ENCODE measurements at places on chromosomes 12 and 14. TPM values are rescaled to one million over a fixed set of nuclear protein-coding genes. Genes with fewer than 3 reads are reported as not detected.

GRCh38 chr14:100079726-100080005 is 14.4 kb downstream of the EVL start:
- no peak for DNase-seq

GRCh38 chr14:73870525-73871235 is 16.0 kb upstream of the ZNF410 start:
- DNase-seq: no peak

DNA sequence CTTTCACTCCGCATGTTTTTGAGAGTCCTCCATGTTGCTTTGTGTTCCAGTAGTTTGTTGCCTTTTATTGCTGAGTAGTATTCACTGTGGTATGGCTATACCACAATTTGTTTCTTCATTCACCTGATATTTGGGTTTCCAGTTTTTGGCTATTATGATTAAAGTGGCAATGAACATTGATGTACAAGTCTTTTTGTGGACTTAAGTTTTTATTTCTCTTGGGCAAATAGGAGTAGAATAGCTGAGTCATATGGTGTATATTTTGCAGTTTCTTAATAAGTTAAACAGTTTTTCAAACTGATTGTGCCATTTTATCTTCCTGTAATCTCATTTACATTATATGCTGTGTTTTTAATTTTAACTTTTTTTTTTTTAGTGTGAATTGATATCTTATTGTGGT is 16.2 kb downstream of the ADIPOR2 start:
- no peak for DNase-seq

Gene ASPG
- polyA plus RNA-seq: 2.1 TPM

DNA sequence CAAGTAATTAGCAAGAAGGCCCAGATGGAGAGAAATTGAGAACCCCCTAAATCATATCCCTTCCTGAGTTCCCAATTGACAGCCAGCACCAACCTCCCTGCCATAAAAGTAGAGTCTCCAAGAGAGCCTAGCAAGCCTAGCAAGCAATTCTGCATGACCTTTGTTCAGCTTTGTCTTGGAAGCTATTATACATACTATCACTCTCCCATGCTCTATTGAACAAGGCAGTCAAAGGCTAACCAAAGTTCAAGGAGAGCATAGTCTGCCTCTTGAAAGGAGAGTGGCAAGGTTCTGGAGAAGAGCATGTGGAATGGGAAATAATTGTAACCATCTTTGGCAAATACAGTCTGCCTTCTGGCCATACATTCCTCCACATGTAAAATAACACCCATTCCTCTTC is 7.8 kb downstream of the ACOT4 start:
- no peak for DNase-seq

- no peak for DNase-seq
These were observed 69.2 kb upstream of the MED13L start for GRCh38 chr12:116346741-116347140.

GRCh38 chr12:28787151-28787550 is 361.9 kb upstream of the FAR2 start:
- DNase-seq: no peak

DNA sequence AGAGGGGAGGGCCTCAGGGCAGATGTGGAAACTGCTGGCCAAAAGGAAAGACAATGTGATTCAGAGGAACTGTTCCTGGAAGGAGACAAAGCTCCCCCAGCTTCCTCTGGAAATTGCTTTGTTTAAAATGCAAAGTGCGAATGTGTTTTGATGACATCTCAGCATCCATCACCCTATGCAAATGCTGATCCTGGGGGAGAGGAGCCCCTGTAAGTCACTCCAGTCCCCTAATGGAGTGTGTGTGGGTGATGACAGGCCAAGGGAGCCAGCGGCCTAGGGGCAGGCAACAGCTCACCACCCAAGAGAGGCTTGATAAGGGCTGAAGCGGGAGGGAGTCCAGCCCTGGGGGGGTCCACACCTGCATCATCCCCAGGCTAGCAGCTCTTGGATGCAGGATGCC is 134.2 kb downstream of the ESRRB start:
- DNase-seq: no peak

GRCh38 chr12:131372706-131373195 is 338.1 kb upstream of the SFSWAP start:
- DNase-seq: no peak

GRCh38 chr12:43789941-43790340 is 16.2 kb downstream of the TWF1 start:
- peak; percentile 28 for DNase-seq

GRCh38 chr12:113796852-113797534 is 169.1 kb downstream of the RBM19 start:
- DNase-seq: no peak

GRCh38 chr12:67677166-67677565 is 28.6 kb downstream of the DYRK2 start:
- DNase-seq: no peak

- no peak for DNase-seq
These were observed 440.4 kb upstream of the DCN start for GRCh38 chr12:91622981-91623380.

- no peak for DNase-seq
These were observed 29.9 kb upstream of the PTPRR start for GRCh38 chr12:70950451-70950850.

DNA sequence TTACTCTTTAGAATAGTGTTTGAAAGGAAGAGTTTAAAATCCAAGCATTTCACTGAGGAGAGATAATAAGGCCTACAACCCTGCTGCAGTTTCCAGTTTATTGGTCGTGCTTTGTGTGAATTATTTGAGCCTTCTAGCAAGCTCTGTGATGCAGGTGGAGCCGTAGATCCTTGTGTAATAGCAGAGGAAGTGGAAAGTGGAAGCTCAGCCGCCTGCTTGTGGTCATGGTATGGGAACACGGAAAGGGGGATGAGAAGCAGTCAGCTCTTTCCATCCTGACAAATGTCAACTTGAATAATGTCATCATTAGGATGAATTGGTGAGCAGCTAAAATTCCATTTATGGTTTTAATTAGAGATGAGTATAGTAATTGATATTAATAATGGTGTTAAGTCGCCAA is 29.1 kb downstream of the SYNE2 start:
- DNase-seq: no peak

Gene BHLHE41
- 3.7 TPM for polyA plus RNA-seq

- DNase-seq: no peak
These were observed 324.3 kb downstream of the CACNA1C start for GRCh38 chr12:2376908-2377657.

DNA sequence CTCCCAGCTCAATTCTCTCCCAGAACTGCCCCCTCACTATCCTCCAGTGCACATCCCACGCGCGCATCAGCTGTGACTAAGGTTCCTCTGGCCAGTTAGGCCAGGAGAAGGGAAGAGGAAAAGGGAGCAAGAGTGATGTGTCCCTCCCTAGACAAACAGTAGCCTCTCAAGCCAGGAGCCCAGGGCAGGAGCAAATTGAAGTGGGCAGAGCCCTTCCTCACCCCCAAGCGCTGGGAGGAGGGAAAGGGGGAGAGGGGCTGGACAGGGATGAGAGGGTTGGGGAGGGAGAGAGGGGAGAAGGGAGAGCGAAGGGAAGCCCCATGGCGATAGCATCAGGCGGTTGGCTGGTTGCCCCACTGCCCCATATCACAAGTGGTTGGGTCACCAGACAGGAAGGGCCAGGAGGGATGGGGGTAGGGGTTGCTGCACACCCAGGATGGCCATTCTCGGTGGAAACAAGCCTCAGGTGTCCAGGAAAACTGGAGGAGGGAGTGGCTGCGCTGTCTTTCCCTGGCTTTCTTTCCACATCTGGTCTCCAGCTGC is 1.1 kb downstream of the CD63 start:
- no peak for DNase-seq

DNA sequence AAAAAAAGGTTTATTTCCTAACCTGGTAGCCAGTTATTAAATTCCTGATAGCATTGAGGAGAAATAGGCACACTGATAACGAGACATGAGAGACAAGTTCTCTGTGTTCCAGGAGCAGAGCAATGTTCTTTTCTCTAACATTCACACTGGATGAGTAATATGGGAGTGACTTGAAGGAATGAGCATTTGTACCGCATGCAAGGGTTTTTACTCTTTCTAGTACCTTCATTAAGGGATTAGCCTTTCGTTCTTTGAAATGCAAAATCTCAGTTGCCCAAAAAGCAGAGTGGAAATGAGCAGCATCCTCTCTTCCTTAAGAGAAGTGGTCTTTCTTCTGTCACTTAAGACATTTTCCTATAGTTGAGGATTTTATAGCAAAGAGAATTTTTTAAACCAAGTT is 54.7 kb downstream of the FGD4 start:
- DNase-seq: no peak

GRCh38 chr12:130049666-130050065 is 112.6 kb upstream of the FZD10 start:
- DNase-seq: no peak

DNA sequence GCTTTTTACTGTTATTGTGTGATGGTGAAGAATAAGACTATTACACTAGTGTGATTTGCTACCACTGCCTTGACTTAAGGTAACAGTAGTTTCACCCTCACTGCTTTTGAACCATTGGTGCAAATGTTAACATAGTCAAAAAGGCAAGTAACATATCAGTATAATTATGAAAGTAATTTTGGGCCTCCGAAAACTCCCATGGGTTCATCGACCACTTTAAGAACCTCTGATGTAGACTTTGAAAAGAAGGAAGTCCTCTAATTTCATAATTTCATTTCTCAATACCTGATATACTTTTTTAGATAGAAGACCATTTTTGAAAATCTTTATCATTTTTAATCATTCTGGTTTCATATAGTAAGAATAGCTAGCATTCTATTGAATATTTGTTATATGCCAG is 57.7 kb downstream of the ETNK1 start:
- no peak for DNase-seq

DNA sequence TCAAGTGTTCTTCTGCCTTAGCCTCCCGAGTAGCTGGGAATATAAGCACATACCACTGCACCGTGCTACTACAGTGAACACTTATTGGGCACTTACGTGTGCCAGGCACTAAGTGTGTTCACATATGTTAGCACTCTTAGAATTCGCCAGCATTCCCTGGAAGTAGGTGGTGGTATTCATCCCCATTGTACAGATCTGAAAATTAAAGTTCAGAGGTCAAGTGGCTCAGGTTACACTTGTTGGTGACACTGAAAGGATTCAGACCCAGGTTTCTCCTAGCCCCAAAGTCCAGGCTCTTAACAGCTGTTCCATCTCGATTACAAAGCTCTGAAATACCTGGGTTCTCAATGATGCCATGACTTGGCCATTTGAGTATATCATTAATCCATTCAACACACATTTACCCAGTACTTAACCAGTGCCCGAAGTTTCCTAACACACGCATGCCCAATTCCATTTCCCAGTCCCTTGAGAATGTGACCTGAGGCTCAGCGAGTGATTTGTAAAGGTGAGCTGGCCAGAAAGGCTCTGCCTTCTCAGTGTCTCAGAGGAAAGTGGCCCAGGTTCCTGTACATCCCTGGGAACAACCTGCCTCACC is 4.8 kb downstream of the MVK start:
- no peak for DNase-seq

GRCh38 chr12:88062474-88062873 is 33.3 kb upstream of the C12orf50 start:
- no peak for DNase-seq

GRCh38 chr12:76711241-76711640 is 52.7 kb upstream of the ZDHHC17 start:
- no peak for DNase-seq

Gene KRT82
- not detected for polyA plus RNA-seq

GRCh38 chr12:122090759-122091515 is 12.4 kb downstream of the MLXIP start:
- DNase-seq: no peak

Gene OTUB2
- polyA plus RNA-seq: 0.67 TPM

DNA sequence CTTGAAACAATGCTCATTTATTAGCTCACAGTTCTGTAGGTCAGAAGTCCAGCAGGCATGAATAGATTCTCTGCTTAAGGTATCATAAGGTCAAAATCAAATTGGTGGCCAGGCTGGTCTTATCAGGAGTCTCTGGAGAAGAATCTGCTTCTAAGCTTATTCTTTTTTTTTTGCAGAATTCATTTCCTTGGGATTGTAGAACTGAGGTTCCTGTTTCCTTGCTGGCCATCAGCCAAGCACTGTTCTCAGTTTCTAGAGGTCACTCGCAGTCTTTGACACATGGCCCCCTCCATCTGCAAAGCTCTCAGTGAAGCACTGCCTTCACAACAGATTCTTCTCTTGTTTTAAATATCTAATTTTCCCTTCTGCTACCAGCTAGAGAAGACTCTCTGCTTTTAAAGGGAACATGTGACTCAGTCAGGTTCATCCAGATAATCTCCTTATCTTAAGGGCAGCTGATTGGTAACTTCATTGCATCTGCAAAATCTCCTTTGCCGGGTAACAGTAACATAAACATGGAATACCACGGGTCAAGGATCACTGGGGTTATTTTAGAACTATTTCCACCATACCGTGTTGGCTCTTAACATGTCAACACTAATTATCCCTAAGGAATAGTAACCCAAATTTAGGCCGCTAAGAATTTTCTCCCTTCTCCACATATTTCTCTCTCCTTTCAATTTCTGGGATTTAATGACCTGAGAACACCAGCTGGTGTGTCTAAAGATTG is 25.3 kb downstream of the RHOJ start:
- no peak for DNase-seq

Gene AKAP3
- 1.0 TPM for polyA plus RNA-seq

GRCh38 chr12:60863421-60863820 is 1267.6 kb downstream of the SLC16A7 start:
- no peak for DNase-seq

DNA sequence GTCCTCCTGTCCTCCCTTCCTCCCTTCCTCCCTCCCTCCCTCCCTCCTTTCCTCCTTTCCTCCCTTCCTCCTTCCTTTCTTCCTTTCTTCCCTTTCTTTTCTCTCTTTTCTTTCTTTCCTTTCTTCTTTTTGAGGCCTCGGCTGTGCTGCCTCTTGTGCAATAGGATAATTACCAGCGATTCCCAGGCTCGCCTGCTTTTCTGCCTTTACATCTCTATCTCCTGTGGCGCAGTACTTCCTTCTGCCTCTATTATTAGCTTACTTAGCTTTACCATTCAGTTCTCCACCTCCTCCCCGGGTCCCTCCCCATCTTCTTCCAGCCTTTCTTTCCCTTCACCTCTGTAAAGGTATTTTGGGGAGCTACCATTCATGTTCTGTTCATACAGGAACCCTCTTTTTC is 19.9 kb downstream of the ETV6 start:
- no peak for DNase-seq

Gene RDH12
- 1.2 TPM for polyA plus RNA-seq

Gene BICDL1
- 3.6 TPM for polyA plus RNA-seq

Gene C1QL4
- not detected for polyA plus RNA-seq

Gene B3GNT4
- polyA plus RNA-seq: 0.59 TPM

- DNase-seq: no peak
These were observed 408.3 kb downstream of the EGLN3 start for GRCh38 chr14:33542338-33543287.

DNA sequence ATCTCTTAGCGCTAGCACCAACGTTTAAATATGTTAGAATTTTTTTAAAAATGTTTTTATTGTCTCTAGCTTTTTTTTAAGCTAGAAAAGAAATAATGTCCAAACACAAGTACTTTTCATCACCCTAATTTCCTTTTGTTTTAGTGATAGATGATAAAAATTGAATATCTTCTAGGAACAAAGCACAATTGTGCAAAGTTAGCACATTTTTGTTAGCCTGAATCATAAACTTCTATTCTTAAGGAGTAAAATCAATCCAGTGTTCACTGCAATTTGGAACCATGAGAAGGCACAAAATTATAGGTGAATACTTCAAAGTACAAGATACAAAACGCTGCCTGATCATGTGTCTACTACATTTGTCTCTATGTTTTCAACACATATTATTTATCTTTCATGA is 408.5 kb upstream of the RPL10L start:
- DNase-seq: no peak

Gene BMAL2
- 1.2 TPM for polyA plus RNA-seq

Gene LRTM2
- 0.31 TPM for polyA plus RNA-seq

- no peak for DNase-seq
These were observed 191.5 kb upstream of the PRKD1 start for GRCh38 chr14:30118992-30119640.
